ENCODE measurements at places on chromosomes 6 and 20. TPM values are rescaled to one million over a fixed set of nuclear protein-coding genes. Genes with fewer than 3 reads are reported as not detected.

The MLN gene
- not detected for total RNA-seq

The SLC26A8 gene
- total RNA-seq: not detected

DNA sequence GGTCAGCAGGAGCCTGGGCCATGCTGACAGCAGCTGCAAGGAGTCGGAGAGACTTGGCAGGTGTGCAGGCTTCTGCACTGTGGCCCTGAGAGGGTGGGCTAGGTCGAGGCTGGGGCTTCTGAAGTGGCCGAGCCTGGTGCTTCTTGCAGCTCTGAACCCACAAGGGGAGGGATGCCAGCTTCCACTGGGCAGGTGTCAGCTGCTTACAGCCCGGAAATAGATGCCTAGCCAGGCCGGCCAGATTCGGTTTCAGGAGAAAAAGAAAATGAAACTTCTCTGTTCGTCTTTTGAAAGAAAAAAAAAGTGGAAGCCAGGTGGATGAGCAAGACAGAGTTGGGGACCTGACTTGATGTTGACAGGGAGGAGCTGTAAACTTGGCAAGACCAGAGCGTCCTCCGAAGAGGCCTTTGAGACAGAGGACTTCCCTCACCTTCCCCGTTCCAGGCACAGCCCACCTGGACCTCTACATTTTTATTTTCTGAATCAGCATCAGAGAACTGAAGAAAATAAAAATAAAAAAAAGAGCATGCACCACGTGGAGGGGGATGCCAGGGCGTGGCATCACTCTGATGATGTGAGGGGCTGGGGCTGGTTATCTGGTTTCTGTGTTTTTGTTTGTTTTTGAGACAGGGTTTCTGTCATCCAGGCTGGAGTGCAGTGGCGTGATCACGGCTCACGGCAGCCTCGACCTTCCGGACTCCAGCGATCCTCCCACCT, at the start of gene ZBP1:
ZBP1 (minus strand) TSS at position 153 of the 717 bp plus-strand sequence; CDS start at position 22, 131 bp downstream.
- no peak for DNase-seq

GRCh38 chr6:110654096-110654820, 161.0 kb downstream of the CDK19 start:
- peak; percentile 80 for DNase-seq

DNA sequence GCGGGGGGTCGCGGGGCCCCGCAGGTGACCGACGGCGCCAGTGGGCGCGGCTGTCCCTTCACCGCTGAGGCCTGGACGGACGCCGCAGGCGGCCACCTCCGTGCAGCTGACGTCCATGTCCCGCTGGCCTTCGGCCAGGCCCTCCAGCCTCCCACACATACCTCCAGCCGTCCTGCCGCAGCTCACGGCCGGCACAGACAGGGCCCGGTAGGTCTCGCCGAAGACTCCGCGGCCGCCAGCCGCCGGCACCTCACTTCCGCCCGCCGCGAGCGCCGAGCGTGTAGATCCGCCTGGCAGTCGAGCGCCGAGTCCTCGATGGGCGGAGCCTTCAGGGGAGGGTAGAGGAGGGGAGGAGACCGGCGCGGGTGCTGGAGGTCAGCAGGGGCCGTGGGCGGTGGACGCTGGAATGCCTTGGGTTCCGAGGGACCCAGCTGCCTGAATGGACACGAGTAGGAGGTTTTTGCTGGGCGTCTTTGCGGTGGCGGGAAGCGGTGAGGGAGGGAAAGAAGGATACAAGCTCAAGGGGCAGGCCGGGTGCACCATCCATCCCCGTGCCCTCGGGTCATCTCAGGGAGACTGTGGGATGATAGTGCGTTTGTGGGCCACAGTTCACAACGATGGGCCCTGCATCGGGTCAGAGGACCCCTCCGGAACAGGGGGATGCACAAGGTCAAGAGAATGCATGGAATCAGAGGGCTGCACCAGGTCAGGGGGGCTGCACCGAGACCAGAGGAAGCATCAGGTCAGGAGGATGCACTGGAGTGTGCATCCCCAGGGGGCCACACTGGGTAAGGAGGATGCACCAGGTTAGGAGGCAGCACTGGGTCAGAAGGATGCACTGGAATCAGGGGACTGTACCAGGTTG, at the start of gene EXOC2:
EXOC2 (minus strand) TSS at position 282 of the 865 bp plus-strand sequence. CDS start 55,321 bp downstream, outside the sequence.
- DNase-seq: peak; percentile 78

DNA sequence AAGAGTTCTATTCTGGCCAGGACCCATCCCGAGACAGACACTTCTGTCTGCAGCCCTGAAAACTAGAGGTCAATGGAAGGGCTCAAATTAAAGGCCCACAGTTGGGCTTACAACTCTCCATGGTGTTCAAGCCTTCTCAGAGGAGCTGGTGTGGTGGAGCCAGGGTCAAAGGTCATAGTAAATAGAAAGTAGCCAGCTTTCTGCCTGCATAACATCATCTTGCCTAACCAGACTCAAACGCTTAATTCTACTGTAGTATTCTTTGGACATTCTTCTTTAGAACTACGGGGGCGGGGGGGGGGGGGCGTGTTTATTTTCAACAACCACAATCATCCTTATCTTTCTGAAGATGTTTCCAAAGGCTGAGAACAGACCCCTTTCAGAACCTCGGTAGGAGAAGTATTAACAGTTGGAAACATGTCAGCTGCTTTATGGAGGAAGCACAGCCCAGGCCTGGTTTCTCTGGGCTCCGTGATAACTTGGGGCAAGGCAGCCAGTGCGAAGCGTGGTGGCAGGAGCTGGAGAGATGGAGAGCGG, 1.5 kb upstream of the RREB1 start:
- peak; percentile 49 for DNase-seq

All from HepG2 (cell line).